ENCODE measurements at places on chromosomes 1 and 21.

DNA sequence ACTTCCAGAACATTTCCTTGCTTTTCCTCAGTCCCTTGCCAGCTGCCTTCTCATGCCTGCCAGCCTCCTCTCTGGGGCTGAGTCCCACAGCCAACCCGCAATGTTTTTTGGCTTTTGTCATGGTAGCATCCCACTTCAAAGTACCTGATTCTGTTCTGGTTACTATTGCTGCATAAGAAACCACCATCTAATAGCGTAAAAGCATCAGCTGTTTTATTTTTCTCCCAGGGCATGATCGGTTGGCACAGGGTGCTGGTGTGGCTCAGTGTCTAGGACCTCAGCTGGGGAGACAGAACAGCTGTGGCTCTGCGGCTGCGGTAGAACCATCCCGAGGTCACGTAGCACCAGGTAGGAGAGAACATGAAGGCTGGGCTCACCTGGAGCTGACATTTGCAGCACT is 8.9 kb upstream of the PRMT2 start:
- DNase-seq = no peak

DNA sequence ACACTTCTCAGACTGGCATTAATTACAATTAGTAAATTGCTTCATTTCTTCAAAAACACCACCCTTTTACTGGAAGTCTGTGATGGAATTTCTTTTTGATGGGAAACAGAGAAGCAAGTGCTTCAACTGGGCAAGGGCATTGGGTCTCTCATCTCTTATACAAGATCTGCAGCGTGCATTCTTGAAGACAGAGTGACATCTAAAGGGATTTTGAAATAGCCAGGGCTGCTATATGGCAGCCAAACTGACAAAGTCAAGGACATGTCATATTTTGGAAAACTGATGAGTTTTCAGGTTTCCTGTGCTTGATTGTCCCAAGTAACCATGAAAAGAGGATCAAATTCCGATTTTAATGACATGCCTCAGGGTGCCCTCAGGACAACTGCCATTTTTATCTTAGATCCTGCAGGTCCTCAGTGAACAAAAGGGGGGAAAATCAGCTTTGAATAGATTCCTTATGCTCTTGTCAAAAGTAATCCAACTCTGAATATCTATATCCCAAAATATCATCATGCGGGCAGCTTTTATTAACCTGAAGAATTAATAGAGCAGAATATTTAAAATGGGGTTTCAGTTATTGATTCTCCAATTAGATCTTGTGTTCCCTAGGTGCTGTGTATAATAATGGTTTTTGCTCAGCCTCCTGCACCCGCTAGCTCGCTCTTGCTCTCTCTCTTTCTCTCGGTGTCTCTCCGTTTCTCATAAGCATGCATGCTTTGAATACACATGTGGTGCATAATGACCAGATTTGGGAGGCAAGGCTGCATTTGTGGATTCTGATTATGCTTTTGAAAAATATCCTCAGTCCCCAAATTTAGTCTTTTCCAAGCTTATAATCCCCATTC is 221.8 kb downstream of the TTLL7 start:
- DNase-seq = no peak

DNA sequence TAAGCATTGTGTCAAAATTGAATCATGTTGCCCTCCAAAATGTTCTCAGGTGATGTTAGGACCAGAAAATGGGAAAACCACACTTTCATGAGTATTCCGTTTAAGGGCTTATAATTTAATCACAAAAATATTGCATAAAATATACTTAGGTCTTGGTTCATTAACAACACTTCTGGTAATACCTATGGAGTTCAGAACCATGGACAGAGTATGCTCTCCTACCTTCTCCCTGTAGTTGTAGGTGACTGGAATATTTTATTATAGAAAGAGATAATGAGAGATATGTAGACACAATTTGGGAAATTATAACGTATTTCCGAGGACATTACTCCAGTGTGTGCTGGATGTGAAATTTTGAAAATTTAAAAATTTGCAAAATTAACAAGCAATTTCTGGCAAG is 232.5 kb downstream of the NCAM2 start:
- no peak for DNase-seq

GRCh38 chr1:44013949-44014348 is 17.3 kb downstream of the SLC6A9 start:
- DNase-seq = no peak

All from cerebellum (tissue), 4 donors.